SW480 (cell line): ENCODE measurements at places on chromosomes 3 and 15.

DNA sequence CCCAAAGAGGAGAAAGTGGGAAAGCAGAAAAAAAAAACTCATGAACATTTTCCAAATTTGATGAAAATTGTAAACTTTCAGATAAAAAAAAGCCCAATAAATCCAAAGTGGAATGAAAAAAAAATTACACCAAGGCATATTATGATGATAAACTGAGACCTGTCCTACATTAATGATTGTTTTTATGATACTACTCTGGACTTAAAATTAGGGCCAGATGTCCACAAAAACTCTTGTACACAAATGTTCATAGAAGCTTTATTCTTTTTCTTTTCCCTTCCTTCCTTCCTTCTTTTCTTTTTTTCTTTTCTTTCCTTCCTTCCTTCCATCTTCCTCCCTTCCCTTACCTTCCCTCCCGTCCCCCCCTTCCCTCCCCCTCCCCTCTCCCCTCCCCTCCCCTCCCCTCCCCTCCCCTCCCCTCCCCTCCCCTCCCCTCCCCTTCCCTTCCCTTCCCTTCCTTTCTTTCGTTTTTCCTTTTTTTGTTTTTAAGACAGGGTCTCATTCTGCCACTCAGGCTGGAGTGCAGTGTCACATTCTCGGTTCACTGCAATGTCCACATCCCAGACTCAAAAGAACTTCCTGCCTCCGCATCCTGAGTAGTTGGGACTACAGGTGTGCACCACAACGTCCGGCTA is 243.9 kb downstream of the MEIS2 start:
- no peak for DNase-seq

- DNase-seq, result no peak
Observed at GRCh38 chr15:69181424-69181823, 21.0 kb downstream of the GLCE start.

- DNase-seq, result peak; percentile 47
Observed at GRCh38 chr3:13308380-13308801, 111.7 kb downstream of the NUP210 start.

GRCh38 chr15:43516801-43517353 is 531 bp upstream of the MAP1A start:
- no peak for DNase-seq

- DNase-seq, result no peak
Observed at GRCh38 chr3:61967937-61968336, 405.4 kb downstream of the FEZF2 start.

- DNase-seq, result peak; percentile 38
Observed at GRCh38 chr3:192819001-192819569, 91.7 kb upstream of the FGF12 start.

DNA sequence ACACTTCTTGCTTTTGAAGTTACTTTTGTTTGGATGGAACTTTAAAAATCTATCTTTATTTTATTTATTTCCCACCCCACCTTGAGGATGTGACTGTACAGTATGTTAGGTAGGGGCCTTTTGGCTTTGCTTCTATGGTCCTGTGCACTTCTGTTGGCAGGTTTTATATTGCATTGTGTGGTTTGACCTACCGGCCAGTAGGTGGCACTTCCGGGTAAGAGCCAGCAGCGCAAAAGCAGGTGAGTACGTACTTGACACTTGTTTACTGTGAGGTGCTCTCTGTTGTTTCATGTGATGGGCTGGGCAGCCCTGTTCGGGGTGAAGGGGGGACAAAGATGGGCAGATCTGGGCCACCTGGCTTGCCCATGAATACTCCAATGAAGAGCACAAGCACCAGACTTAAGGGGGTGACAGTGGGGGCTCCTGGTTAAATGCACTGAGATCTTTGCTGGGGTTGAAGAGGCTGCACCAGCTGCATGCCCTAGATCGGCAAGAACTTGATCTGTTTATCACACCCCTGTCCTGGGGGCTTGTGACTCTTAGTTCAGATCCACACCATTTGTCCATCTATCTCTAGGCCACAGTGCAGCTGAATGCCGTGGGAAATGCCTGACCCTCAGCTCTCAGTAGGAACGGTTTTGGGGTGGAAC is 131.6 kb downstream of the NLGN1 start:
- DNase-seq, result peak; percentile 58

DNA sequence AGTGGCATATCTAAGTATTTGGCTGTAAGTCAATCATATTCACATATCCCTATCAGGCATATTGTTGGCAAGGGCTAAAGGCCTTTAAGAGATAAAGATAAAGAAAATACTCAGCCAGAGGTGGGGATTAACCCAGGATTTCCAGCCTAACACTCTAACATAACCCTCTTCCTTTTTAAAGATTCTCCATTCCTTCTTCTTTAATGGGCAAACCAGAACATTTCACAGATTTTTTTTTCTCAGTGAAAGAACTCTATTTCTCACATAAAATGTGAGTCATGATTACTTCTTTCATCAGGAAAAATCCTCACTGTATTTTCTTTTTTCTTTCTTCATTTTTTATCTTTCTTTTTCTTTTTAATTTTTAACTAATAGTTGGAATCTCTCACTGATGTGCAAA is 200.4 kb downstream of the NR1D2 start:
- no peak for DNase-seq

GRCh38 chr3:129868912-129869311 is 24.6 kb downstream of the TMCC1 start:
- DNase-seq, result no peak

GRCh38 chr3:161393803-161394202 is 22.5 kb upstream of the SPTSSB start:
- DNase-seq, result no peak

DNA sequence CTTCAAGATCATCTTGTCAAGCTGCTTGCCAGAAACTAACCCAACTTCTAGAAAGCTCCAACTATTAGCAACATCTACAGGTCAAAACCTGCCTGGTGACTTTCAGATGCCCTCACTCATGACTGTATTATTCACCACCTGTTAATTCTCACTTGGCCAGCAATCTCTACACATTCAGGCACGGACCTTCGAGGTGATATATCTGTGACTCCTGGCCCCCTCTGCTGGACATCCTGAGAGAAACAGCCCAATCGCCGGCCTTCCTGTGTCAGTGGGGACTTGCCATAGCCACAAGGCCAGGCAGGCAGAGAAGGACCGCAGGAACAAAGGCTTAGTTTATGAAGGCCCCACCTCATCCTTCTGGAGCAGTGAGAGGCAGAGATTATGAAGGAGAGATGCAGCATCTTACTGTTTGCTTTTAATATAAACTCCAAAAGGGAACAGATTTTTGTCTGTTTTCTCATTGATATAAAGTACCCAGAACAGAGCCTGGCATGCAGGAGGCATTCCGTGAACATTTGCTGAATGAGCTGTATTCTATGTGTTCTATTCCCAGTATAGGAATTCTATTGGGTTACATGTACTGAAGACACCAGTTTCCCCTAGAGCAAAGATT is 24.4 kb upstream of the OCA2 start:
- DNase-seq, result peak; percentile 68

- no peak for DNase-seq
Observed at GRCh38 chr15:60358935-60359682, 38.7 kb downstream of the ANXA2 start.

DNA sequence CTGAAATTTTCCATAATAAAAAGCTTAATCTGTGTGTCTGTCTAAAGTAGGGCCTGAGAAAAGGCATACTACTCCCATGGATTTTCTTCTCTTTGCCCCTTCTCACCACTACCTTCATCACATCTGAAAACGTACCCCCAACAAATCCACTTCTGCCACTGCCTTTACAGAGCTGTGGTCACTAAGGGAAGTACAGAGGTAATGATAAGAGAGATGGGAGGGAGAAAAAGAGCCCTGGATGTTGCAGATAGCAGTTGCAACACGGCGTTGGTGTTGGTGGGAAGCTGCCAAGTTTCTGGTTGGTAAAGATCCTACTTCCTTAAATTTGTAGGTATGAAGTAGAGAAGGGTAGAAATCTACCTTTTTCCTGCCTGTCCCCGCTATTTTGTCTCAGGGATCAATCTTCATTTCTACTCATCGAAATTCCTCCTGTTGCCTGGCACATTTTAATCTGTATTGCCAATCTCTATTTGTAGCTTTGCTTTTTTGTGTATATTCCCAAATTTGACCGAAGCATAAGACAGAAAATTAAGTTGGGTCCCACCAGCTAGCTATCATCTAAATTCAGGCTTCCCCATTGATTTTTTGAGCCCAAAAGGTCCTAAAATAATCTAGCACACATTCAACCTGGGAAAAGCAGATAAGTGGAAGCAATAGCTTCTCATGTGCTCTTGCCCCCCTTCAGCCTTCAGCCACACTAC is 102.9 kb downstream of the TFDP2 start:
- no peak for DNase-seq

- DNase-seq, result no peak
Observed at GRCh38 chr3:54983266-54984099, 55.6 kb upstream of the LRTM1 start.

GRCh38 chr15:83854950-83855707 is 201.2 kb downstream of the ADAMTSL3 start:
- DNase-seq, result no peak

DNA sequence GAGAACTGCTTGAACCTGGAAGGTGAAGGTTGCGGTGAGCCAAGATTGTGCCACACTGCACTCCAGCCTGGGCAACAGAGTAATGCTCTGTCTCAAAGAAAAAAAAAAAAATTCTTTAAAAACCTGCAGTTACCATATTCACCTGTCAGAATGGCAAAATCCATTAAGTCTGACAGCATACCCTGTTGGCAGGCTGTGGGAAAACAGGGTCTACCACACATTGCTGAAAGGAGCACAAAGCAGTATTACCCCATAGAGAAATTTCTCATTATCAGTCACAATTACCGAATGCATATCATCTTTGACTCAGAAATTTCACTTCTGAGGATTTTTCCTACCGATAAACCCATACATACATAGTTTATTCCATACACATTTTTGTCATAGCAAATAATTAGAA is 264.1 kb upstream of the SLCO3A1 start:
- DNase-seq, result no peak

DNA sequence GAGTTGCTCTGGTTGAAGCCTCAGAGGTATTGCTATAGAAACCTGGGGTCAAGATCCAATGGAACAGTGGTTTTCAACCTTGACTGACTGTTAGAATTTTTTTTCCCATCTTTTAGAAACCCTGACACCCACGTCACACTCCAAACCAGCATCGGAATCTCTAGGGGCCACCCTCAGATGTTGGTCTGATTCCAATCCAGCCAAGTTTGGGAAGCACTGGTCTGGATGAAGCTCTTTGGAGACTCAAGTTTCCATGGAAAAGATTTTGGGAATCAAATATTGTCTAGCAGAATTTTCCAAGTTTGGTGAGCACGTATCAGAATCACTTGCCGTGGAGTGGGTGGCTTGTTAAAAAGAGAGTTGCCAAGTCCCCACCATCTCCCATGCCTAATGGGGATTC is 103.8 kb downstream of the THSD4 start:
- no peak for DNase-seq

GRCh38 chr3:122021811-122022401 is at the start of gene ILDR1:
ILDR1 (minus strand) TSS chr3:122022247; CDS start chr3:122022077, 170 bp downstream.
- DNase-seq, result peak; percentile 72

DNA sequence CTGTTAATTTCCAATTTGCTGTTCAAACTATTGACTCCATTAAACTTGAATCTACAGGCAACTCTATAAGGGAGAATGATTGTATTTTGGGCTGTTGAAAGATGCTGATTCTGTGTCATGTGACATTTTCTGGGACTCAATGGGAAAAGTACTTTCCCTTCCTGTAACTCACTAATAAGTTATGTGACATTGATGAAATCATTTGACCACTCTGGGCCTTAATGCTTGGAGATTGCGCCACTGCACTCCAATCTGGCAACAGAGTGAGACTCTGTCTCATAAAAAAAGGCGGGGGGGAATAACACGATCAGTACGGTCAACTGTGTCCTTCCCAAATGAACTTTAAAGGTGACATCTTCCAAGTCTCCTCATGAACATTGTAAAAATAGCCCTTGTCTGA is 215.2 kb upstream of the SGO1 start:
- no peak for DNase-seq

GRCh38 chr3:52596658-52597265 is 60.4 kb downstream of the UQCC5 start:
- DNase-seq, result no peak

DNA sequence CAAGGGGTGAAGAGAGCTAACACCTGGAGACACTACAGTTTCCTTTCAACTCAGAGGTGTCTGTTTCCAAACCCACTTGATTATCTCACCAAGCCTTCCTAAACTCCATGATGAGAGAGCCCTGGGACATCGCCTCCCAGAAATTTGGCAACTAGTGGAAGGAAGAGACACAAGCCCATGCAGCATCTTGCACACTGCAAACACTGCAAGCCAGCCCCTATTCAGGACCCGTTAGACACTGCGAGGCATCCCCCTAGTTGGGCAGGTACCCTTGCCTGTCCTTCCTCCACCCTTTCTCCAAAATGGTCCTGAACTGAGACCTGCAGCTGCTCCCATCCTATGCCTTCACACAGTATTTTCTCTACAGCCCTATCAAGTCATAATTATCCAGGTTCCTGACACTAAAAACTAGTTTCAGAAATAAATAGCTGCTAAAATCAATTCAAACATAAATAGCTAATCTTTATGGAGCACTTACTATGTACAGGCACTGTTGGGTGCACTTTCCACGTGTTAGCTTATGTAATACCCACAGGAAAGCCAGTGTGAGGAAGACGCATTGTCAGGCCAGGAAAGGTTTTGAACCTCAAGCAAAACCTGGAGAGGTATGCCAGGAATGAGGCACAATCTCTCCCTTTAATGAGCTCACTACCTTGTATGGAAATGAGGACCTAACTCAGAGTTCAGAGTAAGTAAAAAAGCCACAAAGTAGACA is 2.8 kb downstream of the MAGI1 start:
- peak; percentile 21 for DNase-seq

DNA sequence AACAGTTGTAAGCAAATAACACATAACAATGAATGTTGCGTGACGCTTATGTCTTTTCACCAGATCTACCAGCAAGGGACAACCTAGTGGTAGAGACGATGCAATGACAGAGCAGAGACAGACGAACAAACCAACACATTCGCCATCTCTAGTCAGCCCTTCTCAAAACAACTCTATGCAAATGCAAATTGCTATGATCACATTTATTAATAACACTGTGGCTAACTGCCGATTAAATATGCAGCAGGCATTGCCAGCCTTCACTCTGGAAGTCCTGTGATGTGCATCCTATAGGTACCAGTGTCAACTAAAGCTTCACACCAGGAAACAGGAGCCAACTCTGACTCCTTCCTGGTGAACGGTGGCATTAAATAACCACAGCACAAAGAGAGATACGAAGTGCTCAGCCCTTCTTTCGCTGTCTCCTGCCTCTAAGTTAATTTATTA is 94.2 kb downstream of the FOXP1 start:
- DNase-seq, result no peak
